ENCODE measurements at places on chromosomes 7 and 10.

GRCh38 chr10:132870426-132870825, 71.9 kb downstream of the CFAP46 start:
- no peak for DNase-seq

DNA sequence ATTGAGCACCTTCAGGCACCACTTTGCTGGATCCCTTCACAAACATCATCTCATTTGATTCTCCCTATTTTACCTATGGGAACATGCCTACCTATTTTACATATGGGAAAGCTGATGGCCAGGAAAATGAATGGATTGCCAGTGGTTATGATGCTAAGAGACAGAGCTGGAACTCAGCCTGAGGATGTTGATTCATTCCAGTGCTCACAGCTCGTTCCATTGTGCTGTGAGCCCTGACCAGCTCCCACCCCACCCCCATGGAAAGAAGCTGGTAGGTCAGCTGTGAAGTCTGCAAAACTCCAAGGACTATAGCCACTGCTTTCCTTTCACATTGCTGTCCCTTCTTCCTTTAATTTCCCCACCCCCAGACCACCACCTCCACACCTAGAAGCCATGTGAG, 9.6 kb downstream of the UBTD1 start:
- DNase-seq: no peak

GRCh38 chr10:131126321-131127137, 185.0 kb downstream of the TCERG1L start:
- no peak for DNase-seq

DNA sequence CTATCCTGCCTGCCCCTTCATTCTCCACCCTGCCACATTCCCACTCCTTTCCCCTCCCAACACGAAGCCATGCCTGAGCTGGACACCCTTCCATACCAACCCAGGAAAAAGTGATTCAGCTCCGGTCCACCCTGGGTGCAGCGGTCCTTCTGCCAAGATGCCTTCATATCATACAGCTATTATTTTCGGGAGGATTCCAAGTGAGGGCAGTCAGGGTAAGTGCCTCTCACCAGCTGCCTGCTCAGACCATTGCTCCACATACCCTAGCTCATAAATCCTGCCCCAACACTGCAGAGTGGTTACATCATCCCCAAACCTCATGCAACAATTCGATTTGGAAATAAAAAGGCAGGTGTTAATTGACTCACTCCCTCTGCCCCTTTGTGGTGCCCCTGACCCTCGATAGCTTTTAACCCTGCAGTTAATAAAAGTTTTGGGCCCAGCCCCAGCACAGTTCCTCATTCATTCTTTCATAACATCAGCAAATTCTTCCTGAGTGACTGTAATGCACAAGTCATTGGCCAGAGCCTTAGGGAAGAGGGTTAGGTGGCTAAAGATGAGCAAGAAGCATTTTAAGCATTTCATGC, 42.6 kb downstream of the ZNF503 start:
- DNase-seq: no peak

- no peak for DNase-seq
Measured at GRCh38 chr10:13872411-13872810, 285.6 kb downstream of the PRPF18 start.

DNA sequence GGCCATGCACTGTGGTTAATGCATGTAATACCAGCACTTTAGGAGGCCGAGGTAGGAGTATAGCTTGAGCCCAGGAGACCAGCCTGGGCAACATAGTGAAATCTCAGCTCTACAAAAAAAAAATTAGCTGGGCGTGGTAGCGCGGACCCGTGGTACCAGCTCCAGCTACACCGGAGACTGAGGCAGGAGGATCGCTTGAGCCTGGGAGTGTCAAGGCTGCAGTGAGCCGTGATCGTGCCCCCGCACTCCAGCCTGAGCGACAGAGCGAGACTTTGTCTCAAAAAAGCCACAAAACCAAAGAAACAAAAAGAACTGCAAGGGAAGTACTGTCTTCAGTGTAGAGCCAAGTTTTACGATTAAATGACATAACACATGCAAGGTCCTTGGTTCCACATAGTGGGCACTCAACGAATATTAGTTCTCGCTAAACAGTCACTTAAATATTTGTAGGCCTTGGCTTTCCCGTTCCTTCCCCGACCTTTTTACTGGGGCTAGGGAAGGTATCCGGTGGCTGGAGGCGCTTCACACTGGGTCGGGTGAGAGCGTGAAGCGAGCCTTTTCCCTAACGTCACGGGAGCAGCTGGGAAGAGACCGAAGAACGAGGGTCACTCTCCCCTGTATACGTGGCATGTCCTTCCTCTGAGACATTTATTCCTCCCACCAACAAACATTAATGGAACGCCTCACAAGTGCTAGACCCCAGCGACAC, 993 bp upstream of the SND1 start:
- DNase-seq: peak; percentile 31

- DNase-seq: peak; percentile 62
Measured at GRCh38 chr7:151432658-151433521, 7.1 kb downstream of the CRYGN start.

GRCh38 chr10:24917493-24917892, 34.9 kb downstream of the PRTFDC1 start:
- DNase-seq: no peak

GRCh38 chr7:101823596-101823995, 6.2 kb downstream of the CUX1 start:
- no peak for DNase-seq

All from CD4-positive, alpha-beta memory T cell (primary cell).